ENCODE measurements at places on chromosomes 1 and 21.

DNA sequence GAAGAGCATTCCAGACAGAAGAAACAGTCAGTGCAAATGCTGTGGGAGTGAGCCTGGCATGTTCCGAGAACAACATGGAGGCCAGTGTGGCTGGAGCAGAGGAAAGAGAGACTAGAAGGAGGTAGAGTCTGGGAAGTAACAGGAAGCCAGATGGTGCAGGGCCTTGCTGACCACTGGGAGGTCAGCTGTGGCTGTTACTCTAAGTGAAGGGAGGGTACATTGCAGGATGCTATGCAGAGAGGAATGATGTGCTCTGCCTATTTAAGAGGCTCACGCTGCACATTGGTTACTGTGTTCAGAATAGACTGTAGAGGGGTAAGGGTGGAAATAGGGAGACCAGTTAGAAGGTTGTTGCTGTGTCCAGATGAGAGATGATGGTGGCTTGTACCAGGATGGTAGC, 88.6 kb upstream of the CACNA1E start:
- no peak for DNase-seq

- DNase-seq: no peak
These were observed 315.2 kb upstream of the BRINP3 start for GRCh38 chr1:190792873-190793272.

DNA sequence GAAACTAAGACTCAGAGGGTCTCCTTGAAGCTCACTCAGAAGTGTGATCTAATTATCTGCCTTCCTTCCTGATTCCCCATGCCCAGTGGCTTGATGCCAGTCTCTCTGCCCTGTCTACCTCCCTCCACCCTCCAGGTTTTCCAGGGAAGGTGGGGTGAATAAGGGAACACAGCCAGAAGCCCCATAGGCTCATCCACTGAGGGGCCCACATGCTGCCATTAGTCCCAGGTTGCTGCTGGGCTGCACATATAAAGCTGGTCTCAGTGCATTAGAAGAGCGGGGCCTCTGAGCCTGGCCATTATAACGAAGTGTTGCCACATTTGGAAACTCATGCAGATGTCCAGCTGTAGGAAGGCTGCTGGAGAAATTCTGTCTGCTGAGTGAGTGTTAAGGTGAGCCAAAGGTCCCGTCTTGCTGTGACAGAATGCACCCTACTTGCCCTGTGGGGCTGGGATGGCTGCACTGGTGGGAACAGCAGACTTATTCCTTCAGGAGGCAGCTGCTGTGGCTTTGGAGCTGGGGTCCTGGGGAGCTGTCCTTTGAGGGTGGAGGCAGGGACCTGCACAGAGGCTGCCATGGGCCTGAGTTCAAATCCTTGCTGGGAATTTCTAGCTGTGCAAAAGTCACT, 2.9 kb downstream of the ADORA1 start:
- DNase-seq: peak; percentile 13

GRCh38 chr1:174206148-174206836, 47.0 kb downstream of the RABGAP1L start:
- no peak for DNase-seq

- no peak for DNase-seq
These were observed 19.1 kb downstream of the ZCCHC17 start for GRCh38 chr1:31315902-31316301.

GRCh38 chr1:55214212-55214933, 791 bp downstream of the USP24 start:
- peak; percentile 72 for DNase-seq

DNA sequence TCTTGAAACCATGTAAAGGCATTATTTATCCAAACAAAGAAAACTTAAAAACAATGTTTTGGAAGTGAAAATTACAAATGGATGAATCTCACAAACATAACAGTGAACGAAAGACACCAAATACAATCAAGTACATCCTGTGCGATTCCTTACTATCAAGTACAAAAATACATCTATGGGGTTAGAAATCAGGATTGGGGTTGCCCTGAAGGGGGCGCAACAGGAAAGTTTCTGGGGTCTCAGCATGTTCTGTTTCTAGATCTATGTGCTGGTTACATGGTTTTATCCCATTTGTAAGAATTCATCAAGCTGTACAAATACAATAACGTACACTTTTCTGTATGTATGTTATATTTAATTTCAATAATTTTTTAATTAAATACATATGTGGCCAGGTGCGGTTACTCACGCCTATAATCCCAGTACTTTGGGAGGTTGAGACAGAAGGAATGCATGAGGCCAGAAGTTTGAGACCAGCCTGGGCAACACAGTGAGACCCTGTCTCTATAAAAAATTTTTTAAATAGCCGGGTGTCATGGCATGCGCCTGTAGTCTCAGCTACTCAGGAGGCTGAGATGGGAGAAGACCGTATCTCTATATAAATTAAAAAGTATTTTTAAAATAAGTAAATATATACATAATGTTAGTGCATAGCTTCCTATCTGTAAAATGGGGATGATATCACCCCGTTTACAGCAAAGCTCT, 121.5 kb upstream of the SOD1 start:
- DNase-seq: no peak

DNA sequence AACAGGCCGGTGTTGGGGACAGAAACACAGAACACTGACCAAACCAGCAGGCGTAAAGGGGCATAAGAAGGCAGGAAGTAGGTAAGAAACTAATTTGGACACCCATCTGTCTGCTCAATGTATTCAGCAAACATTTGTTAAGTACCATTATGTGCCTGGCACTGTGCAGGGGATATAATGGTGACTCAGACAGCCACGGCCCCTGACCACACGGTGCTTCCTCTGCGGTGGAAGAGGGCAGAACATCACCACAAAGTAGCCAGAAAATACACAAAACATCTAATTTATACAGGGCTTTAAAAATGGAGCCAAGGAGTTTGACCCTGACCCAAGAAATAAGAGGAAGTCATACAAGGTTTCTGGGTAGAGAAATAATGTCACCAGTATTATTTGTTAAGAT, 12.9 kb downstream of the DNAJC11 start:
- DNase-seq: no peak

DNA sequence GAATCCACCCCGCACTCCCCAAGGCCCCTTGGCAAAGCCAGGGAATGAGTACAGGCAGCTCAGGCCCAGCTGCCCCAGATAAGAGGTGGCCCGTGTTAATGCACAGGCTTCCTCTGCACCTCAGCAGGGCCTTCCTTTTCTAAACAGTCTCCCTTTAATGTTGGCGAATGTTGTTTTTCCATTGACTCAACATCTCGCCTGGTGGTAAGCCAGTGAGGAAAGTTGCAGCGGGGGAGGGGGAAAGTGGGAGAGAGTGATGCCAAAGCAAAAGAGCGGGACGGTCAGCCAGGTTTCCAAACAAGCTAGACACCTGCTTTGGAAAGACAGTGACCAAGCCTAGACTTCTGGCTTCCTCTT, 10.3 kb upstream of the PROX1 start:
- DNase-seq: no peak

DNA sequence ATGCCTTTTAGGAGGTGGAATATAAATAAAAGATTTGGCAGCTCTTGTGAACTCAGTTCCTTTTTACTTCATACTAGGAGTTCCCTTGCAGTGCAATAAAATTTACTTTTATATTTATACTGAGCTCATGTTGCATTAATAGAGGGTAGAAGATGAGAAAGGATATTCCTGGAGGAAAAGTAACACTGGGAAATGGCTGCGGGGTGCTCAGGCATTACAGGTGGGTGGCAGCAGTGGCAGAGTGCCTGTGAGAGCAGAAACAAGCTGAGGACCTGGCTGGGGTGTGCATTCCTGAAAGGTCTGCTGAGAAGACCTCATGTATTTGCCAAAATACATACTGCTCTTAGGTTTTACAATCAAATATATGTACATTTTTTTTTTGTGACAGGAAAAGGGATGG, 126.9 kb downstream of the COQ8A start:
- no peak for DNase-seq

DNA sequence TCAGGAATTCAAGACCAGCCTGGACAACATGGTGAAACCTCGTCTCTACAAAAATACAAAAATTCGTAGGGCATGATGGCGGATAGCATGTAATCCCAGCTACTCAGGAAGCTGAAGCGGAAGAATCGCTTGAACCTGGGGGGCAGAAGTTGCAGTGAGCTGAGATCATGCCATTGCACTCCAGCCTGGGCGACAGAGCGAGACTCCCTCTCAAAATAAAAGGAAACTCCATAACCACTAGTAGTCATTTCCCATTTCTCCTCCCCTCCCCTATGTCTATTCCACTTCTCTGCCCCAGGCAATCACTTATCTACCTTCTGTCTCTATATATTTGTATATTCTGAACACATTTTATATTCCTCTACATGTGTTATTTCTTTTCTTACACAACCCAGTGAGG, 4.0 kb upstream of the CEP350 start:
- no peak for DNase-seq

GRCh38 chr1:178055093-178055492, 38.8 kb upstream of the RASAL2 start:
- DNase-seq: no peak

GRCh38 chr1:70210820-70211219, 5.4 kb upstream of the LRRC40 start:
- DNase-seq: no peak

DNA sequence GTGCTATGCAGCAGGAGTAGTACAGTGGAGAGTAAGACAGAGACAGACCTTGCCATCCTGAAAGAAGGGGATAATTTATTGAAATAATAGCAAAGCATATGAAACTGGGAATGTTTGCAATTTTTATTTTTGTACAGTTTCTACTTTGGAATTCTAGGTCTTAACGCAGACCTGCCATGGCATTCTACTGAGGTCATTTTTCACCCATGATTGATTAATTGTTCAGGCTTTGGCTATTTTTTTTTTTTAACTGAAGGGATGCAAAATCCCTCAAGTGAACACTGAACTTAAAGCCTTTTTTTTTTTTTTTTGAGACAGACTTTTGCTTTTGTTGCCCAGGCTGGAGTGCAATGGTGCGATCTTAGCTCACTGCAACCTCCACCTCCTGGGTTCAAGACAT, 27.1 kb downstream of the MTF2 start:
- DNase-seq: no peak

- DNase-seq: no peak
These were observed 432.0 kb downstream of the LMO4 start for GRCh38 chr1:87760654-87761053.

GRCh38 chr1:19419691-19420090, 65.6 kb downstream of the CAPZB start:
- no peak for DNase-seq

DNA sequence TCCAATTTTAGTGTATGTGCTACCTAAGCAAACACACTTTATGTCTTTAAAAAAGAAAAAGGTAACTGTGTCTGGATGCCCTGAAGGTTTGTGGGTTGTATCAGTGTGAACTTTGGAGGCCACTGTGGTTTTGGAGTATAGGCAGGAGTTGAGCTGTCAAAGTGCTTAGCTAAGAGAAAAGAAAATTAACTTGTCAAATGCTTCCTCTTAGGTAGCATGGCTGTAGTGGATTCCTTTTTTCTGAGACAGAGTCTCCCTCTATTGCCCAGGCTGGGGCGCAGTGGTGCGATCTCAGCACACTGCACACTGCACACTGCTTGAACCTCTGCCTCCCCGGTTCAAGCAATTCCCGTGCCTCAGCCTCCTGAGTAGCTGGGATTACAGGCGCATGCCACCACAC, 11.2 kb upstream of the SLC41A1 start:
- no peak for DNase-seq

GRCh38 chr1:87760155-87760554, 431.5 kb downstream of the LMO4 start:
- no peak for DNase-seq

DNA sequence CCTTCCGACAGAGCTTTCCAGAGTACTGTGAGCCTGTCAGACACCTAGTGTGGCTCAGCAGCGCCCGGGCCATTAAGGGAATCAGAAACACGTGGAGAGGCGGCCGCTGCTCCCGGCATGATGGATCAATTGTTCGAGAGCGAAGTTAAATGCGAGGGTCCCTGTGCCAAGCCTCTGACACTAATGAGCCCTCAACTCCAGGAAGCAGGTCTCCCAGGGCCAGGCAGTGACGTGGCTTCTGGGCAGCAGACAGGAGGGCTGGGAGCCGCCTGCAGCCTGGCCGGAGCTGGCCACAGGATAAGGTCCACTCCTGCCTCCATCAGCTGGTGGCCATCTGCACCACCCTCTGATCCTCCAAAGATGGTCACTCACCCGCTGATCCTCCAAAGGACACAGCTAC, 67.5 kb upstream of the CLDN14 start:
- no peak for DNase-seq

- no peak for DNase-seq
These were observed 8.2 kb downstream of the LMNA start for GRCh38 chr1:156122519-156123355.

GRCh38 chr1:16115468-16115983, 40.3 kb downstream of the EPHA2 start:
- no peak for DNase-seq

DNA sequence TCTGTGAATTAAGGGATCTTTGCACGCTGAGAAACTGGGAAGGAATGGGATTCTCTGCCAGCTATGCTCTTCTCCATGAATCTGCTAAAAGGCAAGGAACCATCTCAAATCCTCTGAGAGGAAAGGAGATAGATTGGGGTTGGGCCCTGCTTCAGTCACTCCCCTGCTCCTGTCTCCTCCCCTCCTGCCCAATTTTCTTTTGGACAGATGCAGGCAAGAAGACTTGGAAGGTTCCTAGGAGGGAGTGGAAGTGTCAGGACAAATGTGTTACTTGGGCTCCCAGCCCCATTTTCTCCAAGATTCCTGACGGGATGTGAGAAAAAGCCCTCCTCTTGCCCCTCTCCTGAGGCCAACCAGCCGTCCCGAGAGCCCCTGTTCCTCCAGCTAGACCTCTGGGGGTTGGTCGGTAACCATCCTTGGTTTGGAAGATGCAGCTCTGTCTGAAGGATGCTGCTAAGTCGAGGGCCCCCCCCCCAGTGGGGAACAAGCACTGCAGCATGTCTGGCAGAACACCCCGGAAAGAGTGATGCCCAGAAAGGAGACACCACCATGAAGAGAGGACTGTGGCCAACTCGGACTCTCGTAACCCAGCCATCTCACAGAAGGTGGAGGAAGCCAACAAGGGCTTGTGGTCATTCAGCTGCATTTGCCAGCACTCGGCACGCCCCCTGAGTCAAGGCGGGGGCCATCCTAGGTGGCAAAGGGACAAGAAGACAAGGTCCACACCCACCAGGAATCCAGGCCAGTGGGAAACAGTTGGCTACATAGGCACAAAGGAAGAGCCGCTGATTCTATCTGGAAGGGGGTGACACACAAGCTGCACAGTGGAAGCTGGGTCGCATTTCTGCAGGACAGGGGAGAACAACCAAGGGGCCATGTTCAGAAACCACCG, 43.7 kb downstream of the CDK18 start:
- DNase-seq: peak; percentile 58

GRCh38 chr21:37870221-37870620, 46.0 kb downstream of the KCNJ6 start:
- no peak for DNase-seq

- no peak for DNase-seq
These were observed 417 bp upstream of the GFI1 start for GRCh38 chr1:92487078-92487605.

GRCh38 chr1:183263886-183264602, 78.0 kb downstream of the LAMC2 start:
- no peak for DNase-seq
